ENCODE measurements at places on chromosomes 3 and 15.

DNA sequence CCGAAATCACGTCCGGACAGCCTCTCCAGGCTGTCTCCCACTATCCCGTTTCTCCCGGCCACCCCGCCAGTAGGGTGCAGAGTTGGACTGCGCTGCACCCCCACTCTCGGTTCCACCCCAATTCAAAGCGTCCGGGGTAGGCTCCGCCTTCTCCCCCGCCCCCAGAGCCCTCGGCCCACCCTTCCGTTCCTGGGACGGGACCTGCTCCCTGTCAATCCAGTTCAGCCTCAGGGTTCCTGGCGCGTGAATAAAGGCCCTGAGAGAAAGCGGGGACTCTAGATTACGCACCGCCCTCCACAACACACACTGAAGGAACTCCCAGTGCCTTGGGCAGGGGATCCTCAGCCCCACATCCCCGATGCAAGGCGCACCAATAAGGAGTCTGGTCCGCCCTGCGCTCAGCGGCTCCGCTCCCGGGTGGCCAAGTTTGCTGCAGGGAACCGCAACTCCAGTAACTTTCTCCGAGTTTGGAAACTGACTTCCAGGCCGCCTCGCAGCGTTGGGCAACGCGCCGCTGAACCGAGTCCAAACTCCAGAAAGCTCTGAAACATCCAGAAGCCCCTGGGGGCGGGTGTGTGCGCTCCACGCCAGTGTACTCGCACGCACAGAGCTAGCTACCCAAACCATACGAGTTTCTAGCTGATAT is 1.9 kb downstream of the ADAMTS9 start:
- DNase-seq = no peak

DNA sequence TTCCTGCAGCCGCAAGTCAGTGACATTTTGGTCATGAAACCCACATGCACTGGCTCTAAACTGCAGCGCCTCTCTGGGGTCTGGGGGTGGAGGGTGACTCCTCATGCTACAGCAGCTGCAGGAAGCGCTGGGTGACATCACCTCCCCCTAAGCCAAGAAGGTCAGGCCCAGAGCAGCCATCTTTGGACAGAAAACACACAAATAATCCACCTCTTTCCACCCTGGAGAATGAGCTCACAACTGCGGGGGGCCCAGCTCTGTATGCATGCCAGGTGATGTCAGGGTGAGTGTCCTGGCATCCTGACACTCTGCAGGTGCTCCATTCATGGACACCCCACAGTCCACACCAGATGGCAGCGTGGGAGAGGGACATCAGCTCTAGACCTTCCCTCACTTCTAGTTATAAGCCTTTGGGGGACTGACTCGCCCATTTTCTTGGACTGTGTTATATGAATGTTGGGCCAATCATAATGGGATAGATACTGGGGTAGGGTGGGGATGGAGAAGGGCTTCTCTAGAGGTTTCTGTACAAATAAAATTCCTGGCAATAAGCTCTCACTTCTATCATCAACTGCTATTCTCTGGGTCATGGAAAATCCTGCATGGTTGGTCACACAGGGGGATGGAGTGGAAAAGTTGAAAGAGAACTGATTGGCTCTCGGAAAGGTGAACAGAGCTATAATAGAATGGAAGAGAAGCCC is 70.7 kb upstream of the THBS1 start:
- no peak for DNase-seq

- no peak for DNase-seq
Observed at GRCh38 chr3:193922034-193922774, 213.7 kb upstream of the HES1 start.

DNA sequence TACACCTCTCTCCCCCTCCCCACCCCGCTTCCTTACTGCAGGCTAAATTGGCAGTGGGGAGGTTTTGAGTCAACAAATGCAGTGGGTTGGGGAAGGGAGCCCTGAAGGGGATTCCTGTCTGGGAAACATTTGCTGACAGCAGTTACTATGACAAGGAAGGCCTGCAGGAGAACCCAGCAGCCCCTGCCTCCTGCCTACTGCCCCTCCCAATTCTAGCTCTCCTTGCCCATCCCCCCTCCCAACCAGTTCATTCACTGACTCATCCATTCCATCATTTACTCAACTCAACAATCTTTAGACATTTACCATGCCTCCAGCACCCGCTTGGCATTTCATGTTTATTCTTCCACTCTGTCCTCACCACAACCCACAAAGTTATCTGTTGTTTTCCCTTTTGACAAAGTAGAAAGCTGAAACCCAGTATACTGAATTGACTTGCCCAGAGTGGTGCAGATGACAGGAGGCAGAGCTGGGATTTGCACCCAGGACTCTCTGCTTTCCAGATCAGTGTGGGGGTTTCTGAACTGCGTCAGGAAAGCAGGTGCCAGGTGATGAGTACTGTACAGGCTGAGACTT is 75.0 kb downstream of the MAGEF1 start:
- peak; percentile 53 for DNase-seq

DNA sequence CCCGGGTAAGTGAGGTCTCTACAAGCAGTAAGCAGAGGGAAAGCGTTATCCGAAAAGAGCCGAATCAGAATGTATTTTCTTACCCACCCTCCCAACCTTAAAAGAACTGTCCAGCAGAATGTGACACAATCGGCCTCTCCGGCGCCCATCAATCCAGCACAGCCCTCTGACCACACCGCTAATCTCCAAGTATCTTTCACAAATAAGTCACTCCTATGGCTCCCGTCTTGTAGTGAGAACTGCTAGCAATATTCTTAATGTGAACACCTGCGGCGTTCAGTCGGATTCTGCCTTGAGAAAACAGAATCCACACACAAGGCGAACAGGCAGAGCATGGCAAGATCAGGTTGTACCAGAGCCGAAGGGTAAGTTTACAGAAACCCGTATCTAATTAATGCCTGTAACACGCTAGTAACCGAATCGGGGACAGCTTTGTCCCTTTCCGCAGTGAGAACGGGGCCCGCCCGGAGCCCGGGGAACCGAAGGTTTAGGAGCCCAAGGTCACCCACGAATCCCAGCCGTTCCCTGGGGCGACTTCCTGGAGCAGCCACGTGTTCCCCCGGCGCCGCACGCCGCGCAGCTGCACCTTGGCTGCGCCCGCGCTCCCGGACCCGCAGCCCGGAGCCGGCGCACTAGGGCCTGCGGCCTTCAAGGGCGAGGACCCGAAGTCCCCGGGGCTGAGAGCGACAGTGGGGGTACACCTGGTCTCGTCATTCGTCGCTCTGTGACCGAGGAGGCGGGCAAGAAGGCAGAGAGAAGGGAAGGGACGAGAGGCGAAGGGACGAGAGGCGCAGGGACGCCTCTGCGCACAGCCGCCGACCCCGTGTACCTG is 672 bp downstream of the TFRC start:
- peak; percentile 70 for DNase-seq

DNA sequence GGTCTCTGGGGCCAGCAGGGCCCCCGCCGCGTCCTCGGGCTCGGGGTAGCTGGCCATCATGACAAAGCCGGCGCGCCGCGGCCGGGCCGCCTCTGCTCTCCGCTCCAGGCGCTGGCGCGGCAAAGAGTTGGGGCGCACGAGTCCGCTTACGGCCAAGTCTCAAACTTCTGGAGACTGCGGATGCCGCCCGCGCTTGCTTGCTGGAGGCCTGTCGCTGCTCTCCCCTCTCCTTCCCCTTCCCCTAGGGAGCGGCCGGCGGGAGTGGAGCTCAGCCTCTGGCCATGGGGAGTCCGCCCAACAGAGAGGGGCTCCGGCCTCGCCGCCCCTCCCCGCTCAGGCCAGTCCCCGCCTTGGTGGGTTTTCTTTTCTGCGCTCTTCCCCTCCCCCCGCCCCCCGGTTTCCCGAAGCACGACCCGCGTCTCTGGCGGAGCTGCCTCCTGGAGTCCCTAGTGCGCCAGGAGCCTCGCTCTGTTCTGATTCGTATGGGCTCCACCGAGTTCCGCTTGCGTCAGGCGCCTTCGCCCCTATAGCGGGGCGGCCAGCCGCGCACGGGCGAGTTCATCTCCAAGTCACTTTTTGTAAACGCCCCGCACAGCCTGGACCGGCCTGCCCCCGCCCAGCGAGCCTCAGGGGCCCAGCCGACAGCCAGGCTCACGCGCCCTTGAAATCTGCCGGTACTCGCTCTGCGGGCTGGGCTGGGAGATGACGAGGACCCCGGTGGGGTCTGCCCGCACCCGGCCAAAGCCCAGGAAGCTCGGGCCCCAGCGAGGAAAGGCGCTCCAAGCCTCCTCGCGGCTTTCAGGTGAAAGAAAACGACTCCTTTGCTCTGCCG is at the start of the genes FOXL2 and FOXL2NB:
Gene FOXL2 (minus strand): TSS at position 475 of the 832 bp plus-strand sequence. CDS start 415 bp downstream, at position 60.
Gene FOXL2NB (plus strand): TSS at position 555 of the 832 bp plus-strand sequence. CDS start 148 bp downstream, at position 703.
- peak; percentile 23 for DNase-seq

- DNase-seq = peak; percentile 65
Observed at GRCh38 chr3:16884748-16885592, at the start of gene PLCL2. TSS of gene PLCL2 (plus strand) at chr3:16884955. CDS start at chr3:16885040, 85 bp downstream.

- no peak for DNase-seq
Observed at GRCh38 chr3:31289584-31289983, 243.1 kb upstream of the STT3B start.

DNA sequence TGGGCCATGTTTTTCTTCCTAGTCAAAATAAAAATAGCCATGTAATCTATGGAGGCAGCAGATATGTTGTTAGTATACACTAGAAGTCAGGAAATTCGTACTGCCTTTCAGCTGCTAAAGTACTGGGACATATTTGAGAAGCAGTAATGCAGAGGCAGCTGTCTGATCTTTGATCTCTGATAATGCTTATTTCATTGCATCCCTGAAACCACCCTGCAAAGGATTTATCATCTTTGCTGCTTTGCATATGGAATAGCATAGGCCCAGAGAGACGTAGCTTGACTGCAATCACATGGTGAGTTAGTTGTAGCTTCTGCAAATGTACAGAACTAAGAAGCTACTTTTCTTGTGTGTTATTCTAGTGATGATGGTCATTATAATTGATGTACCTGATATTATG is 52.4 kb downstream of the RBM6 start:
- DNase-seq = no peak

- no peak for DNase-seq
Observed at GRCh38 chr3:173304182-173304800, 93.3 kb upstream of the NLGN1 start.

GRCh38 chr3:53071882-53072431 is 26.1 kb upstream of the SFMBT1 start:
- DNase-seq = no peak

GRCh38 chr15:78454992-78455391 is 17.0 kb downstream of the IREB2 start:
- DNase-seq = no peak

DNA sequence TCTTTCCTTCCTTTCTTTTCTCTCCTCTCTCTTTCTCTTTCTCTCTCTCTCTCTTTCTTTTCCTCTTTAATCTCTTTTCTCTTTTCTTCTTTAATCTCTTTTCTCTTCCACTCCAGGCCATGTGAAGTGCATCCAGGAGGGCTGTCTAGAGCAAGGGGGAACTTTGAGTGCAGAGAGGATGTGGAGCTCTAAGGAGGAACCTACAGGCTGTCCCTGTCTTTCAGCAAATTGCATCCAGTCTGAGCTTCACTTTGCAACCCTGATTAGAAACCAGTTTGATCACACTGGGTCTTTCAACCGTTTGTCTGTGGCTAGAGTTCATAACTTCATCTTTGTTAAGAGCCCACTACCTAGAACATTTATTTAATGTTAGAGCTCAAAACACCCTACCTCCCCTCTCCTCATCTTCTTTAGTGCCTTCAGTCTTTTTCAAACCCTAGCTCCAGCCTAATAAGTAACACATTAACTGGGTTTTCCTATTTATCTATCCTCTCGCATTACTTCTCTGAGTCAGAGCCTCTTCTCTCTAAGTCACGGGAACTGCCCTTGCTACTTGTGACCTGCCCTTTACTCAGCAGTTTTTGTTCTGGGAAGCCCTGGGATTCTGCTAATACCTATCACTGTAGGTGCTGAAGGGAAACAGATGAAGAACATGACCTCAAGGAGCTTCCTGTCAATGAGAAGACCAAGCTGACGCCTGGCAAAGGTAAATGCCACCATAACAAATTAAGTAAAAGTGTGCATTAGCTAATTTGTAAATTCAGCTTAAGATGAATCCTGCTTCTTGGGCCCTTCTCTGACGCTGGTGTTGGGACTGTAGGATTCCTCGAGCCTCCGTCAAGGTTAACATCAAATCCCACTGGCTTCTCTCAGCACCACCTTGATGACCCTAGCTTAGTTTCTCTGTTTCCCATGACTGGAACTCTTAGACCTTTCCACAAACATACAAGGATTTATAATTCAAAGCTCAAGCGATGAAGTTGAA is at the start of gene GCNT3:
Gene GCNT3 (plus strand): TSS at position 508 of the 985 bp plus-strand sequence. CDS start 6,456 bp downstream, outside the sequence.
- DNase-seq = no peak

DNA sequence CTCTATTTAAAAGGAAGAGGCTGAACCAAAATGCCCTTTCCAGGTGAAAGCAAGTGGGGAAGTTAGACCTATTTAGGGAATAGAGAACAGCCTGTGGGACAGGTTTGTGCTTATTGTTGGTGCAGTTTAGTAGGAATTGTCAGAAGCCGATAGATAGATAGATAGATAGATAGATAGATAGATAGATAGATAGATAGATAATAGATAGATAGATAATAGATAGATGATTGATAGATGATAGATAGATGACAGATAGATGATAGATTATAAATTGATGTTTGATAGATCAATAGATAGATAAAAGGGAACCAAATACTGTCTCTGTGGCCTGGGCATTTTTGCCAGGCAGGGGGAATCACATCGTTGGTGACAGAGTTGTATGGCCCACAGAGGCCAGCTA is 42.5 kb downstream of the SH3GL3 start:
- DNase-seq = no peak

GRCh38 chr3:126373146-126373613 is 16.0 kb upstream of the KLF15 start:
- no peak for DNase-seq

- no peak for DNase-seq
Observed at GRCh38 chr3:138567403-138567802, 26.7 kb downstream of the CEP70 start.

DNA sequence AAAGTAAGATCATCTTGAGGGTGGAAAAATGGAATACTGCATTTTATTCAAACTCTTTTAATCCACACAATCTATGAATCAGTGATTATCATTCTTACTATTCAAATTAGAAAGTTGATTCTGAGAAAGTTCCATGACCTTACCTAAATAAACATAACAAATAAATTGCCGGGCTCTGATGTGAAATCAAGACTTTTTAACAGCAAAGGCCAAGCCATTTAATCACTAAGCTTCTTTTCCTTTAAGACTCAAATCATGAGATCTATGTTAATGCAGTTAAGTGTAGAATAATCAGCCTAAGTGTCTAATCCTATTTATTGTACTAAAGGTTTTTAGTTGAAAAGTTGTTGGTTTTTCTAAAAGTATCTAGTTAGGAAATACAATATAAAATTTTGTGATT is 857.0 kb downstream of the SI start:
- DNase-seq = no peak

- no peak for DNase-seq
Observed at GRCh38 chr3:11136830-11137626, 17.3 kb upstream of the HRH1 start.

DNA sequence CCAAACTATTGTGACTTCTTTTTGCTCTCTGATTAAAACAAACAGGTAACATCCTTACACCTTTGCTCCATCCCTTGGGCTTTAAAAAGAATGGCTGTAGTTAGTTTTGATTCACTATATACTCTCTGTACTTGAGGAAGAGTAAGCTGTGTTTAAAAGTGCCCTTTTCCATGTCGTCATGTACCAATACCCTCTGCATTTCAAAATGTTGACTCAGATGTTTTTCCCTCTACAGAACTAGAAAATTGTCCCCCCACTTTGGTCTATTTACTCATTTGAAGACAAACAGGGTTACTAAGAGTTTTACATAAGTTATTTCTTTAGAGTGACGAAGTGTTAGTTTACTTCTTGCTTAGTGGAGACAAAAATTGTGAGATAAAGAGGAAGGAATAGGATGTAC is 62.7 kb downstream of the TASOR start:
- no peak for DNase-seq

GRCh38 chr3:184970186-184970585 is 158.2 kb downstream of the VPS8 start:
- DNase-seq = no peak

Data from stimulated activated CD4-positive, alpha-beta T cell treated with anti-CD3 and anti-CD28 coated beads, Interleukin-2, amount 100 ng/mL, for 24 hours (primary cell).